NCI-H1105 (cell line): ENCODE measurements at places on chromosomes 7 and 10.

GRCh38 chr10:43046288-43046991, 30.4 kb upstream of the RET start:
- no peak for DNase-seq

- no peak for DNase-seq
Observed at GRCh38 chr7:24931844-24932243, 48.1 kb downstream of the OSBPL3 start.

- DNase-seq: peak; percentile 10
Observed at GRCh38 chr7:101138213-101138870, 11.4 kb downstream of the SERPINE1 start.

DNA sequence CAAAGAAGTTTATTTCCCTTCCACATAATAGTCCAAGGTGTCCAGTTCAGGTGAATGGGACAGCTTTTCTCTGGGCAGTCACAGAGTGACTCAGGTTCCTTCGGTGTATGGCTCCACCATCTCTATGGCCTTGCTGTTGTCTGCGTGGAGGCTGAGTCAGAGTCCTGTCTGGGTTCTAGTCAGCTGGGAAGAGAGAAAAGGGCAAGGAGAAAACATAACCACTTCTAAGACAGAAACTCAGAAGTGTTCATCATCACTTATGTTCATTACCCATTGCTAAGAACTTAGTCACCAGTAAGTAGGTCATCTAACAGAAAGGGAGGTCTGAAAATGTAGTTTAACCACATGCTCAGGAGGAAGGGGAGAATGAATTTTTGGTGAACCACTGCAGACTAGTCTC, 32.4 kb upstream of the CCDC7 start:
- no peak for DNase-seq

DNA sequence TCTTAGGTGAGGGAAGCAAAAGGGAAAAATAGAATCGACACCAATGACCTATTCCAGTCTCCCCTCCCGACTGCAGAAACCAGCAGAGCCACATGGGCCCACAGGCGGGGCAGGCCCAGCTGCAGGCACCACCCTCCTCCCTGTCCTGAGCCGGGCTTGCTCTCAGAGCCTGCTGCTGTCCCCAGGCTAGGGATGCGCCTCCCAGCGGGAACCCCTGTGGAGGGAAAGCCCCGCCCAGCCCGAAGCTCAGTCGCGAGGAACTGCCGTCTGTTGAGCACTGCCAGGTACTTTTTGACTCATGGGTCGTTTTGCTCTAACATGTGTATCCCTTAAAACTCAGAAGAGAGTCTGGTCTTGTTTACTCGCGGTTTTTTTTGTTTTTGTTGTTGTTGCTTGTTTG, 124.5 kb upstream of the RET start:
- no peak for DNase-seq

DNA sequence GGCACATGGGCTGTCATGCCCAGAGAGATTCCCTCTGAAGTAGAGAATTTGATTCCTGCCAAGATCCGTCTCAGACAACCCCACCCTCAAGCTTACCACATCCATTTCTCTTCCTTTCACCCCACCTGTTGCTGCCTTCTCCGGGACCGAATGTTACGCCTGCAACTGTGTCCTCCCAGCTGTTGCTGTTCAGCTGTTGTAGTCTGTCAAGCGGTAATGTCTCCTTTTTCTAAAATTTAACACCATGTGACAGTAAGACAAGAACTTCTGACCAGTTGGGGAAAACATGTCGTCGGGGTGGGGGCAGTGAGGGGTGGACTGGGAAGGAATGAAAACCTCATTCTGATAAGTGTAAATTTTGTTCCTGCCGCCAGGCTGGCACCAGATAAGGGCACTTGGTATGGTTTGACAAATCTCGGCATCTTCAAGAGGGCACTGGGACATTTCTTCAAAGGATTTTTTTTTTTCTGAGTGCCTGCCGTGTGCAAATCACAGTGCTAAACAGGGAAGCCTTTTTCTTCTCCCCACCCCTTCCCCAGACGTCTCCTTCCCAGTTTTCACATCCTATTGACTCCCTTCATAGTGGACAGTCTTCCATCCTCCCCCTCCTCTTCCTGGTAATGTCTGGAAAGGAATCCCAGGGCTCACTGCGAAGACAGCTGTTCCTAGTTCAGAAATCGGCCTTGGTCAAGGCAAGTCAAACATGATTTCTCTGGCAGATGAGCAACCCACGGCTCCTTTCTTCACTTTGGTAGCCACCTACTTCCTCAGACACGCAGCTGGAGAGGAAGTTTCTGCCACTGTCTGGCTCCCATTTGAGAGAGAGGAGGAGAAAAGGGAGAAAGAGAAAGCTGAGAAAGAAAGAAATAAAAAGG, 5.0 kb upstream of the CELF2 start:
- no peak for DNase-seq

- no peak for DNase-seq
Observed at GRCh38 chr7:132185150-132185549, 391.1 kb downstream of the PLXNA4 start.

DNA sequence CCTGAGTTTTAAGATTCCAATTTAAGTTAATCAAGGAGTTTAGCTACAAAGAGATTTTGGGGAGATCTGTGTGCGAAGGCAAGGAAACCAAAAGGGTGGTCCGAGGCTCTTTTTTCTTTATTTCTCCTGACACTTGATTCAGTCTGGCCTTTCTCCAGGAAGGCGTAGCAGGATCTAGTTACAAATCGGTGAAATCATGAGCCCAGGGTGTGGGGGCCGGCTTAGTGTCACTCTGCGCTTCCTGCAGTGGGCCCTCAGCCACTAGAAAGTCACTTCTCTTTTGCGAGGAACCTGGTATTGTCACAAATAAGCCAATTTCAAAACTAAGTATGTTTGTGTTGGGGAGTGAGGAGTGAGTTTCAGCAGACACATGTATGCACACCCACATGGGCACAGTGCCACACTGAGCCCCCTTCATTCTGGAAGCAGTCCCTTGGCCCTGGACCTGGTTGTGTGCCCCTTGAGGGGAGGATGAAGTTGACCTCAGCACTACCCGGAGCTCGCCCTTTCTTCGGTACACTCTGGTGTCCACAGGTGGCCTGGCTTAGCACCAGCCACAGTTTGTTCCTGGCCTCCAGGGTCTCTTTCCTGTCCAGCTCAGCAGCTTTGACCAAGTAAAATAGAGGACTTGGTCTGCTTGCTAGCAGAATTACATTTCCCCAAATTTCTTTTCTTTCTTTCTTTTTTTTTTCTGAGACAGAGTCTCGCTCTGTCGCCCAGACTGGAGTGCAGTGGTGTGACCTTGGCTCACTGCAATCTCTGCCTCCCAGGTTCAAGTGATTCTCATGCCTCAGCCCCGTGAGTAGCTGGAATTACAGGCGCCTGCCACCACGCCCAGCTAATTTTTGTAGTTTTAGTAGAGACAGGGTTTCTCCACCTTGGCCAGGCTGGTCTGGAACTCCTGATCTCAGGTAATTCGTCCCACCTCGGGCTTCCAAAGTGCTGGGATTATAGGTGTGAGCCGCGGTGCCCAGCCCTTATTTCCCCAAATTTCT, 84.0 kb upstream of the BTBD16 start:
- no peak for DNase-seq

GRCh38 chr10:21076381-21076780, 179.3 kb upstream of the NEBL start:
- no peak for DNase-seq

DNA sequence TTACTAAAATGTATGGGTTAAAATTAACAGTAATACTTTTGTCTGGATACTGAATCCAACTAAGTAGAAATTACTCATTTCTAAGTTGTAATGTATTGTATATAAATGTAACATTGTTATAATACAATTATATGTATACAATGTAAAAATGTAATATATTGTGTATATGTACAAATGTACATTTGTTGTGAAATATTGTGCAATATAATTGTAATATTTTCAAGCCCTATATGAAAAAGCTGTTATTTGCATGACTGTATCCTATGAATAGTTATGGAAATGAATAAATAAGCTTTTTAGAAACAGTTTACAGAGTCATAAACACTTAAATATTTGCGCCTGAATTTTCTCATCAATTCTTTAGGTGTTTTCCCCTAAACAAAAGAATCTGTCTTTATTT, 20.3 kb upstream of the UMAD1 start:
- no peak for DNase-seq

GRCh38 chr7:730501-731439, 3.7 kb upstream of the PRKAR1B start:
- no peak for DNase-seq

DNA sequence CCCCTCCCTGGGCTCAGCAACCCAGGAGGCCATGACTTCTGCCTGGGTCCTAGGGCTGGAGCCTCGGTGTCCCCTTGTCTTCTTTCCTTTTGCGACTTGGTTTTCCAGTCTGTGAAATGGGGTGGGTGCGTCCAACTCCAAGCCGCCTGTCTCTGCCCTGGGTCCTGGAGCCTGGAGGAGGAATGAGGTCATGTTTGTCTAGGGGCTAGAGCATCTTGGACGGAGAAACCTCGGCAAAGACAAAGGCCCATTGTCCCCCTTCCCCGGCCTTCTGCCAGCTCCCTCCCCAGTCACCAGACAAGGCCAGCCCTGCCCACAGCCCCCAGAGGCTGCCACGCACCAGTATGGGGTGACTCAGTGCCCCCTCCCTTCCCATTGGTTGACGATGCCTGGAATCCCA, 39.8 kb upstream of the ELN start:
- no peak for DNase-seq

DNA sequence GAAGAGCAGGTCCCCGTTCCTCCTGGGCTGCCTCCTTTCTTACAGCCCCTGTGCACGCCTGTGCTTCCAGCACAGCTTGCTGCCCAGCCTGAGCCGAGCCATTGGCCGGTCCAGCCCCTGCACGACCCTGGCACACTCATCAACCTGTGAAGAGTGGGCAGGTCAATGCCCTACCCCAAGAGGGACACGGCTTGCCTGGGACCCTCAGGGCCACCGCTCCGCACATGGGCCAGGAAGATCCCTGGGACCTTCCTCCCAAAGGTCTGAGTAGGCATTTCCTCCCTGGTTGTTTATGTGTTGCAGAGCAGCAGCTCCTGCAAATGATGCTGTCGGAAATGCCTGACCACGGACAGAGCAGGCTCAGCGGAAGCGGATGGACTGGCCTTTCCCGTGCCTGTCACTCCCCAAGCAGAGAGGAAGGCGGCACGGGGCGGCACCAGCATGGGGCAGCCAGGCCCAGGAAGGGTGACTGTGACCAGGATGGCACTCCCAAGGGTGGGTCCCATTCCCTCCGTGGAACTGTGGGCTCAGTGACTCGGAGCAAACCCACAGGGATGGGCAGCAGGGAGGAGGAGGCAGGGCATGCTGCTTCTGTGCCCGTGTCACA, 252.5 kb downstream of the TNS3 start:
- DNase-seq: no peak

- DNase-seq: no peak
Observed at GRCh38 chr7:11633310-11633709, 198.7 kb downstream of the THSD7A start.

GRCh38 chr7:31052487-31052840, 356 bp downstream of the ADCYAP1R1 start:
- no peak for DNase-seq

DNA sequence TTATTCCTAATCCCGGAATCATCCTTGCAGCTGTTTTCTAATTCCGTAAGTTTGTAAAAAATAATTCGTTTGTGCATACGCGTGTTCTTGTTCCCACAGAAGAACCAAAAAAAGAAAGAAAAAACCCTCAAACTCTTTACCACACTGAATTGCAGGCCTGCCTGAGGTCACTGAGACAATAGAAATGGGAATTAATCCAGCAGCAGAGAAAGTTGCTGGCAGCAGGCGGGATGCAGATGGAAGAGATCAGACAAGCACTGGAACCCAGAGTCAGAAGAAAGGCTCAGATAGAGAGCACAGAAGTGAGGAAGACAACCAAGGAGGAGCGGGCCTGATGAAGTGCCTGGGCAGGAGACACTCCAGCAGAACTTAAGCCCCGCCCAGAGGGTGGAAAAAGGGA, 141.5 kb upstream of the VWC2 start:
- DNase-seq: no peak

DNA sequence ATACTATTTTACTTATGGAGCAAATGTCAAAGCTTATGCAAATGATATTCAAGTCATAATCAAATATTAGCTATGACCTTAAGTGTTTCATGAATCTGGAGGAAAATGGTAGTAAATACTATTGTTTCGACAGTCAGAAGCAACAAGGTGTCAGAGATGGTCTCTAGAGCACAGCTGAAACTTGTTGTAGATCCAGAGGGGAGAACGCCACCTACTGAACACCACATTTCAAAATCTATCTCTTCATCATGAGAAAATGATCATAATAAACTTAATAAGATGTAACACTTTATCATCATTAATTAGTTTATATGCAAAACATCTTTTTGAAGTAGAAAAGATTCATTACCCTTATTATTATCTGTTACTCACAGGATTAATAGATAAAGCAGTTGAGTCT, 418.7 kb downstream of the GATA3 start:
- no peak for DNase-seq

GRCh38 chr10:7901256-7901655, 83.0 kb downstream of the TAF3 start:
- no peak for DNase-seq

DNA sequence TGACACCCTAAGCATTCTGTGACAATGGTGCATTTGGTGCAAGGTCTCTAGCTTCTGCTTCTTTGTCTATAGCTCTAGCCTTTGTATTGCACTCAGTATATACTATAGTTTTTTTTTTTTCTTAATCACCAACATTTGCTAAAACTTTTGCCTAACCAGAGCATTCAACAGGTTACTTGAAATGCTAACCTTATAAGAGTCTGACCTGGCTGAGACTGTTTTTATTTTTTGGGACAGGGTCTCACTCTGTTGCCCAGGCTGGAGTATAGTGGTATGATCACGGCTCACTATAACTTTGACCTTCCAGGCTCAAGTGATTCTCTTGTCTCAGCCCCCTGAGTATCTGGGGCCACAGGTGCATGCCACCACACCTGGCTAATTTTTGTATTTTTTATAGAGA, 92.4 kb downstream of the ZNF365 start:
- no peak for DNase-seq

DNA sequence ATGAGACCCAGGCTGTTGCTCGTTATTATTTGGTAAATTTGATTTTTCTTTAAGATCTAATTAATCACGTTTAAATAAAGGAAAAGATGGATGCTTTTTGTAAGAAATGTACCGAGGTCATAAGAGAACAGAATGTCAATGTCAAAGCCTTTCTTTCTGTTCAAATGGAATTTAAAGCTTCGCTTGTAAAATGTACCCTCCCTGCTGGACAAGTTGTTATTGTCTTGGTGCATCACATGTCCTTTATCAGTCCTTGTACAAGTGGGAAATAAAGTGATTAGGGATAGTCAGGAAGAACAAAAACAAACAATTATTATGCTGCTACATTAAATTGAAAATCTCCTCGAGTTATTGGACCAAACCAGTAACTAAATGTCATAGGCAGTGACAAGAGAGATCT, 363.2 kb downstream of the PHTF2 start:
- no peak for DNase-seq

- DNase-seq: no peak
Observed at GRCh38 chr7:129126314-129126713, 18.2 kb upstream of the TSPAN33 start.

DNA sequence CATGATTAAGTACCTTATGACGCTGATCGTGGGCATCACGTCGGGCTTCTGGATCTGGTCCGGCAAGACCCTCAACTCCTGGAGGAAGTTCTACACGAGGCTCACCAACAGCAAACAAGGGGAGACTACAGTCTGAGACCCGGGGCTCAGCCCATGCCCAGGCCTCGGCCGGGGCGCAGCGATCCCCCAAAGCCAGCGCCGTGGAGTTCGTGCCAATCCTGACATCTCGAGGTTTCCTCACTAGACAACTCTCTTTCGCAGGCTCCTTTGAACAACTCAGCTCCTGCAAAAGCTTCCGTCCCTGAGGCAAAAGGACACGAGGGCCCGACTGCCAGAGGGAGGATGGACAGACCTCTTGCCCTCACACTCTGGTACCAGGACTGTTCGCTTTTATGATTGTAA, 2.5 kb downstream of the FZD1 start:
- DNase-seq: no peak

- DNase-seq: no peak
Observed at GRCh38 chr10:47137311-47137851, 162.6 kb upstream of the GDF10 start.
